T follicular helper cell (primary cell): ENCODE measurements at places on chromosomes 12 and 14.

- DNase-seq: no peak
These were observed 19.2 kb downstream of the PELI2 start for GRCh38 chr14:56137453-56137807.

DNA sequence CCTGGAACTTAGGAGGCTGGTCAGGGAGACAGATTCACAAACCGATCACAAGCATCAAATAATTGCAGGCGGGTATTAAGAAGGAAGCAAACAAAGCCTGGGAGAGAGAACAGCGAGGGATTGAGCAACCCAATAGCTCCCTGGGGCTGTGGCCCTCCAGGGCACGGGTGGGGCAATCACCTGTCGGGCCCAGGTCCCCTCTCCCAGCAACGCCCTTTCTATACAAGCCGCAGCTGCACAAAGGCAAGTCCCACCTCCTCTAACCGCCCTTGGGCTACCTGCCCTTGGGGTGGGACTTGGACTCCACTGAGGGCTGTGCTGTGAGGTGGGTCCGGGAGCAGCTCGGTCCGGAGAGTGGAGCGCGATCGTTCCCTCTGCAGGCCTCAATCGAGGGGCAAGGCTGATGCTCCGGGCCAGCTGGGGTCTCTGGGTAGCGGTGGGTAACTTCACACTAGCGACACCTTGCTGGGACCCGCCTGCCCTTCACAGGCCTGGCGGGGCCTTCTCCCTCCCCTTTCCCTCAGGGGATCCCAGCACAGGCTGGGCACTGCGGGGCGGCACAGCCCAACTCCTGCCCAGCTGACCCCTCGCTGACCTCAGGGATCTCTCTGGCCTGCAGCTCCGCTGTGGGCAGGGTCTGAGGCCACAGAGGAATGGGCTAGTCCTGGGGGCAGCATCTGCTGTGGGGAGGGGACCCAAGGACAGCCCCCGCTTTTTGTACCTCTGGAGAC, 8.0 kb downstream of the PHB2 start:
- no peak for DNase-seq

DNA sequence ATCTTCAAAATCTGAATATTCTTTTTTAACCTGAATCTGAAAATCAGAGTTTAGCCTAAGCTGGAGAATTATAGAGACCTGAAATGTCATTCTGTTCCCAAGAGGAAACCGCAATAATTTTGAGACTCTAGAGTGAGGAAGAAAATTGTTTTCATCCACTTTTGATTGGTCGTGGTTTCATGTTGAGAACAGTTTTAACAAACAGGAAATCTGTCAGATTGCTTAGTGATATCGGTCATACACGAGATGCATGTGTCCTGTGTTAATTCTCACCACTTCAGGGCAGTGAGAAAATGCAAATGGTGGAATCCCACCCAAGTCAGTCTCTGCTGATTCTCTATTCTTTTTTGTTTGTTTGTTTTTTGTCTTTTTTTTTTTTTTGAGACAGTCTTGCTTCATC, 1498.5 kb upstream of the TMEM132C start:
- no peak for DNase-seq

GRCh38 chr14:21267431-21267845, 1.8 kb downstream of the HNRNPC start:
- DNase-seq: no peak
